Activated T-helper 1 cell treated with anti-CD3 and anti-CD28 coated beads, Interleukin-12 subunit alpha, Interleukin-12 subunit beta, Interleukin-2, Interleukin-4 antibody, amounts not matched to agents 30 ng/mL and 10 ng/mL and 1 ng/mL, durations not matched to agents 14 hours and 24 hours and 36 hours (primary cell): ENCODE measurements at places on chromosomes 7 and 10. TPM values are rescaled to one million over a fixed set of nuclear protein-coding genes. Genes with fewer than 3 reads are reported as not detected.

The GARIN1A gene
- 0.73 and 1.0 TPM in 2 replicates for total RNA-seq

The DLX5 gene
- not detected in 2 replicates for total RNA-seq

DNA sequence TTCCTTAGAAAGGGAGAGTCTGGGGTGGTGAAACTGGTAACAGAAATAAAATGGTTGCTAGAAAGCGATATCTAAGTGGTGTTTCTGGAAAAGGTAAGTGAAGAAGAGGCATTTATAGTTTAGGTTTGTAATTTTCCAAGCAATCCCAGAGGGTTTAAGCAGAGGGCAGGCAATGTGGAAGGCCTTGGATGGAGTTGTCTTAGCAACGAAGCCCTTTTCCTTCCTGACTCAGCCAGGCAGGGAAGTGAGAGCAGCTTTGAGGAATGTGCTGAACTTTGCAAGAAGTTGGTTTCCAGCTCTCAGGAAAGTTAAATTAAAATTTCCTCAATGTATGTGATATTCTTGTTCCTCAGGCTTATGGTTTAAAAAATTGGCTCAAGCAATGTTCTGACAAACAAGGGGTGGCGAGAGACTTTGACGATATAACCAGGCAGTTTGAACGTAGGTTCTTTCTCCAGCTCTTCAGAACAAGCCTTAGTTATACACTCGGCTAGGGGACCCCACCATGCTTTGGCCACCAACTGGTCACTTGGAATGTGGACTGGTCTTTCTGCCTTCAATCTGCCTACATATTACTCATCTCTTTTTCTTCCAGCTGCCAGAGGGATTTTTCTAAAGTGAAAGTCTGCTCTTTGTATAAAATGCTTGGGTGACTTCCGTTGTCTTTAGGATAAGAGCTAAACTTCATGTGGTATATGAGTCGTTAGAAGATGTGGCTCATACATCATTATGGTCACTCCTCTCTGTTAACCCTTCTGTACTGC is 66.9 kb upstream of the SLC25A13 start:
- H3K4me3 ChIP-seq, result no peak overlapping the region
- H3K36me3 ChIP-seq, result no peaks in the 10 kb centered on the region
- peaks cover 6% of the 10 kb centered on the region for H3K27me3 ChIP-seq
- no peak overlapping the region for H3K27ac ChIP-seq
- DNase-seq, result no peak

The ADGRA1 gene
- total RNA-seq, result not detected in 2 replicates

- H3K4me1 ChIP-seq, result no peaks in the 10 kb centered on the region
- no peak for DNase-seq
- H3K27me3 ChIP-seq, result no peaks in the 10 kb centered on the region
- H3K27ac ChIP-seq, result no peak overlapping the region
- H3K36me3 ChIP-seq, result no peaks in the 10 kb centered on the region
- H3K4me3 ChIP-seq, result no peak overlapping the region
Observed at GRCh38 chr10:53939654-53940053, 861.4 kb downstream of the PCDH15 start.

The AFAP1L2 gene
- total RNA-seq, result 3.7 and 4.1 TPM in 2 replicates

GRCh38 chr7:39240864-39241263 is 263.2 kb downstream of the POU6F2 start:
- no peaks in the 10 kb centered on the region for H3K4me1 ChIP-seq
- no peak for DNase-seq
- H3K27me3 ChIP-seq, result no peaks in the 10 kb centered on the region
- H3K36me3 ChIP-seq, result no peaks in the 10 kb centered on the region
- no peak overlapping the region for H3K27ac ChIP-seq

The UPK3B gene
- total RNA-seq, result 1.1 and 1.2 TPM in 2 replicates

GRCh38 chr7:29287366-29287765 is 92.8 kb downstream of the CHN2 start:
- no peak for DNase-seq
- H3K27ac ChIP-seq, result no peak overlapping the region
- H3K4me1 ChIP-seq, result peaks cover 23% of the 10 kb centered on the region
- H3K36me3 ChIP-seq, result no peaks in the 10 kb centered on the region
- peaks cover 30% of the 10 kb centered on the region for H3K27me3 ChIP-seq

The TWIST1 gene
- 5.6 and 8.1 TPM in 2 replicates for total RNA-seq

DNA sequence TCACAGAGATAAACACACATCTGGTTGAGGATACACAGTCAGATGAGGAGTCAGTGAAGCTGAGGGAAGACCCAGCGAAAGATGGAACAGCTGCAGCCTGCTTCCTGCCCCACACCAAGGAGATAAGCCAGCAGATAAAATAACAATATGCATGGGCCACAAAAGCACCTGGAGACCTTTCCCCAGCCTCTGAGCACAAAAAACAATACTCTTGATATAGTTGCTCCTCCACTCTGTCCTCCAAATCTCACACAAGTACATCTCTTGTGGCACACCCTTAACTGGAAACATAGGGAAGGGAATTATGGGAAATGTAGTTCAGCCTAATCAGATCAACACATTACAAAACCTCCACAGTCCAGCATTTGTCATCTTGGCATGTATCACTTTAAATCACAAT is 9.7 kb upstream of the FHIP2A start:
- peaks cover 6% of the 10 kb centered on the region for H3K36me3 ChIP-seq
- H3K4me1 ChIP-seq, result peaks cover 23% of the 10 kb centered on the region
- no peak overlapping the region for H3K4me3 ChIP-seq
- no peak overlapping the region for H3K27ac ChIP-seq

GRCh38 chr10:18145652-18146051 is 5.4 kb downstream of the CACNB2 start:
- H3K27me3 ChIP-seq, result peaks cover 14% of the 10 kb centered on the region
- H3K36me3 ChIP-seq, result no peaks in the 10 kb centered on the region
- no peaks in the 10 kb centered on the region for H3K4me1 ChIP-seq
- H3K27ac ChIP-seq, result no peak overlapping the region
- no peak overlapping the region for H3K4me3 ChIP-seq

- H3K27me3 ChIP-seq, result peaks cover 4% of the 10 kb centered on the region
- no peak overlapping the region for H3K4me3 ChIP-seq
Observed at GRCh38 chr10:104767745-104768144, 126.7 kb downstream of the SORCS3 start.
